ENCODE measurements at places on chromosomes 7 and 10.

GRCh38 chr7:412313-412710 is 107.3 kb downstream of the PDGFA start:
- DNase-seq: no peak

- DNase-seq: no peak
Measured at GRCh38 chr7:66758950-66759628, 18.6 kb downstream of the RABGEF1 start.

DNA sequence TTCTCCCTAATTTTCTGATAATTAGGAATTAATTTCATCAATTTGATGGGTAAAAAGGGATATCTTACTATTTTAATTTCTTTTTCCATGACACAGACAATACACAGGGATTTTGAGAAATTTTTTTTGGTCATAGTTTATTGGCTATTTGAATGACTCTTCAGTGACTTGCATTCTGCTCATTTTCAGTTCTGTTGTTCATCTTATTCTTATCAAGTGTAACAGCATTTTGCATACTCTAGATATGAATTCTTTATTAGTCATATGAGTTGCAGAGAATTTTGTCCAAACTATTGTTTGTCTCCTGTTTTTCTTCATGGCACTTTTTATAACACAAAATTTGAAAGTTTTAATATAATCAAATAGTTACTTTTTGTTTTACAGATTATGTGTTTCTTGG is 41.7 kb downstream of the MKLN1 start:
- DNase-seq: no peak

GRCh38 chr10:78756604-78757343 is 312.0 kb upstream of the ZMIZ1 start:
- DNase-seq: peak; percentile 9

DNA sequence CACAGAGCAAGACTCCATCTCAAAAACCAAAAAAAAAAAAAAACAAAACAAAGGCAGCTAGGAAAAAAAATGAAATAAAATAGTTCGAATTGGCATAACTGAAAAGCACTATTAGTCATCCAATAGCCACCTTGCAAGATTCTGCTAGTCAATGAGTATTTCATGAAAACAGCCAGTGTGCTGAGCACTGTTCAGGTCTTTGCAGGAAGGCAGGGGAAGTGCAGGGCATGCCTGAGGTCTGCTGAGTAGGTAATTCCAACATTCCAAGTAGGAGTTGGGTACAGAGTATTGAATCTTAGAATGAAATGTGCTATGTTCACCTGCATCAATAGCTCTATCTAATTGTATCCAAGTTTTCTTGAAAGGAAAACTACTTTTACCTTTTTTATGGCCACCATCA is 22.9 kb downstream of the ABRAXAS2 start:
- no peak for DNase-seq

DNA sequence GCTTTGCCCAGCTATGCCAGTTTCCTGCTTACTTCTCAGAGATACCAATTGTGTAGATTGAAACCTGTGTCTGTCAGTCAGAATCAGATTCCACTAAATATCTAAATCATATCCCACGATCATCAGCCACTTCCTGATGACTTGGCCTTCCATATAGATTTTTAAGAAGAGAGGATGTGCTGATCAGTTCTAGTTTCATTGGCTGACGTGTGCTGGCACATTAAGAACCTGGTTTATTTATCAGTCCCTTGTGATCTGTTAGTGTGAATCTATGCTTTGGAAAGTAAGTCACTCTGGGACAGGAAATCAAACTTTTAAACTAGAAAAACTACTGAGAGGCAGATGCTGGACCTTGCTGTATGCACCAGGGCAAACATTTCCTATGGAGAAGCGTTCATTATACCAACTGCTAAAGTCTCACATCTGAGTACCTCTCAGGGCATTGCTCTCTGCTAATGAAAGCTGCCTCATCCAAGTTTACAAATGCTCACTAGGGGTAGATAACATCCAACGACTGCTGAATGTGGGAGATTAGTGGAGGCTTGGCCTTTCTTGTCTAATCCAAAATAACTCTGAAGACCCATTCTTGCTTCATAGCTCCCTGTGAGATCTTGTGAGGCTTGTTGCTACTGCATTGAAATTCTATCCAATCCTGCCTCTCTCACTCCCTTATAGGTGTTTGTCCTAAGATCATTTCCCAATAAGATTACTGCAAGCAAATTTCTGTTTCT is 109.1 kb downstream of the ARL4A start:
- no peak for DNase-seq

DNA sequence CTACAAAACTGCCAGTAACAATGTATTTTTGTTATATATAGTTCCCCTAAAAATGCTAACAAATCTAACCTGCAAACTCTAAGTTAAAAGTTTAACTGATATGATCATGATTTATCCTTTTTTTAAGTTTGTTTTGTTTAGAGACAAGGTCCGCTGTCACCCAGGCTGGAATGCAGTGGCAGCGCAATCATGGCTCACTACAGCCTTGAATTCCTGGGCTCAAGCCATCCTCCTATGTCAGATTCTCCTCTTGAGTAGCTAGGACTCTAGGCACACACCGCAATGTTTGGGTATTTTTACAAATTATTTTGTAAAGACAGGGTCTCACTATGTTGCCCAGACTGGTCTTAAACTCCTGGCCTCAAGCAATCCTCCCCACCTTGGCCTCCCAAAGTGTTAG is 46.6 kb downstream of the ORC5 start:
- no peak for DNase-seq

GRCh38 chr7:38673795-38674194 is 42.6 kb upstream of the AMPH start:
- no peak for DNase-seq

GRCh38 chr7:114648680-114649079 is 234.1 kb downstream of the FOXP2 start:
- no peak for DNase-seq

GRCh38 chr7:96538632-96539031 is 171.0 kb downstream of the SEM1 start:
- DNase-seq: no peak

DNA sequence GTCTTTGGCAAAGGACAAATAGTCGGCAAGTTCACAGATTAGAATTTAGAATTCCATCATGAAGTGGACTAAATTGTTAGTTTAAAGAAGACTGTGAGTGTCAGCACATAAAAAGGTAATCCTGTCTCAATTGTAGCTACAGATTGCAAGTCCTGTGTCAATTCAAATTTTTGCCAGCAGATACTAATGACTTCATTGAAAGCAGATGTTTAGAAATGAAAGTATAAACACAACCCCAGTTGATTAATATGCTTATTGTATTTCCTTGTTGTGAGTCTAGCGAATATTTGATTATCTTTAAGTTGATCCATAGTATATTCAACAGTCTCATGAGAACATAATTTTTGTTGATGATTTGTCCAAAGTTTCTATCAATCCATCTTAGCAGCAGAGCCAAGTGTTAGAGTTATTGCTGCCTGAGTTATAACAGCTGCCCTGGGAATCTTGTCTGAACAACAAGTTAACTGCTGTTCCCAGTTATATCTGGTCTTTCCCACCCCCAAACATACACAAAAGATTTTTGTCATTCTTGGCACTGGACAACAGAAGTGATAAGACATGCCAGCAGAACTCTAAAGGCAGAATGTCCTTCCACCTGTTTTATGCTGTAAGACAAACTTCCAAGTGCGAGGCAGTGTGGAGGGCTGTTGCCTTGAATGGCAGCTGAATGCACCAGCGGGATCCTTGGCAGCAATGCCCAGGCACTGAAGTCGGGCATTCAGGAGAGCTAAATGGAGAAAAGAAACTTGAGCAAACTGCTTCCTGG is 21.3 kb upstream of the HERPUD2 start:
- no peak for DNase-seq

GRCh38 chr10:82267960-82268359 is 393.0 kb downstream of the NRG3 start:
- DNase-seq: no peak
